ENCODE measurements at places on chromosomes 3 and 15.

- DNase-seq: no peak
Measured at GRCh38 chr3:189883113-189883753, 237.5 kb downstream of the P3H2 start.

DNA sequence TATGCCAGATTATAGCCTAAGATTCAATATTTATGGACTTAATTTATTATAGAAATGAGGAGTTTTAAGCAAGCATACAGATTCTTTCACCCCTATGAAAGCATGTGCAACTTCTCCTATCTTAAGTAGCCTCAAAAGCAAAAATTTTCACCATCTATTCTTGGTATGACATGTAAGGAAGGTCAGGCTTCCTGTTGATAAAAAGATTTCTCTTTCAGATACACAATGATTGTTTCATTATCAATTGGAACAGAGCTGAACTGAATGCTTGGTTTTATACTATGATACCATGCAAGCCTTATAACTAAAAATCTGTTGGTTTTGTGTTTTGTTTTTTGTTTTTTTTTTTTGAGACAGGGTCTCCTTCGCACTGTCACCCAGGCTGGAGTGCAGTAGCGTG, 3.9 kb downstream of the GRK7 start:
- no peak for DNase-seq

- no peak for DNase-seq
Measured at GRCh38 chr3:160748231-160748630, 7.8 kb upstream of the PPM1L start.

DNA sequence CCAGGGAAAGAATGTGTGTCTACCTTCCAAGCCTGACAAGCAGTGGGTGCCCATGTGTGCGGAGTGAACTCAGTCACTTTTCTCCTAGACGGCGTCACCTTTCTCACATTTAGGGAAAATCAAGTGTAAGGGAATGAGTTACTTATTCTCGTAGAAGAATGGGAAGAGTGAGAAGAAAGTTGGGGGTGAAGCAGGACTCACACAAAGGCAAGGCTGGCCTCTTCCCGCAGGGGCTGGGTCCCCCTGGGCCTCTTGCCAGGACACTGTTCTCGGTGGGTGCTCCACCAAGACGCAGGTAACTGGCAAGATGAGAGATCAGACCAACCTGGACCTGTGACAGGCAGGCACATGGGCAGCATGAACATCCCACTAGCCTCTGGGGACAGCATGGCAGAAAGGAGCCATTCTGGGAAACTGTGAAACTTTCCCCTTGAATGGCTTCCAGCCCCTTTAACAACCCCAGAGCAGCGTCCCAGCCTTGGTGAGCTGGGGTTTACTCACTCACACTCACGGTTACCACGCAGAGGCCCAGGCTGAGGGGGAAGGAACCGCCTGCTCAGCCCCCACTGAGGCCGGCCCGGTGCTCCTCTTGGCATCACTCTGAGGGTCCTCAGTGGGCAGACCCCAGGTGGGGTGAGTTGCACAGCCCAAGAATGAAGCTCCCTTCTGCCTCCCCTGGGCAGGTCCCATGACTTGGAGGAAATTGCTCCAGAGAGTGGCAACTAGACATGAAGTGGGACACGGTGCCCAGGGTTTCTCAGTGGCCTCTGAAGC, 15.0 kb upstream of the SRP14 start:
- no peak for DNase-seq

- no peak for DNase-seq
Measured at GRCh38 chr3:117788506-117788905, 1078.9 kb downstream of the TUSC7 start.

- DNase-seq: no peak
Measured at GRCh38 chr3:43238801-43239200, 47.5 kb upstream of the SNRK start.

- DNase-seq: peak; percentile 50
Measured at GRCh38 chr15:62071711-62072308, 5.0 kb downstream of the C2CD4A start.

DNA sequence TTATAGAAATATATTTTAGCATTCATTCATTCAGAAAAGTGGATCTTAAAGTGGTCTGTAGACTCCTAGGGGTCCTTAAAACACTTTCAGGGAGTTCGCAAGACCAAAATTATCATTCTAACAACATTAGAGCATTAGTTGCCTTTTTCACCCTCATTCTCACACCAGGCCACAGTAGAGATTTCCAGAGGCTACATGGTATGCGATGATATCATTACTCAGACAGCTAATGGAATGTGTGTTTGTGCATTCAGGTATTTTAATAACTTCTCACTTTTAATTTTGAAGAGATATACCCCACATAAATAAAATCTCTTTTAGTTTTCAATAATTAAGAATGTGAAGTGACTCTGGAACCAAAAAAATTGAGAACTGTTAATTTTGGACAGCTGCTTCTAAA, 206.9 kb downstream of the NSUN3 start:
- DNase-seq: peak; percentile 2

DNA sequence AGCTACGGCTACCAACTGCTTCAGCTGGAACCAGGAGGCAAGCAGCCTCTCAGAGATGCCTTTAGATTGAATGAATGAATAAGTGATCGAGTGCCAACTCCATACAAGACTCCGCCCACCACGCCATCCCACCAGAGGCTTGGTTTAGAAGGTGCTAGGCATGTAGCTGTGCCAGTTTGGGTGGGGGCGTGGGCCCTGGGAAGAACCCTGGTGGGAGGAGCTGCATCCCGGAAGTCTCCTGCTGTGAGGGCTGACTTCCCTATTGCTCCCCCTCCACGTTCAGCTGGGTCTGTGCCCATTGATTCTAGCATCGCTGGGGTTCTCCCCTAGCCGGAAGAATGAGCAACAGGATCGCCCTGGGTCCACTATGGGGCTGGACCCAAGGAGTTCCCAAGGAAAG, 20.9 kb downstream of the LINGO1 start:
- DNase-seq: no peak

GRCh38 chr3:114214542-114215341, 22.6 kb downstream of the ZNF80 start:
- no peak for DNase-seq

- DNase-seq: no peak
Measured at GRCh38 chr3:178804606-178805005, 267.0 kb downstream of the ZMAT3 start.

DNA sequence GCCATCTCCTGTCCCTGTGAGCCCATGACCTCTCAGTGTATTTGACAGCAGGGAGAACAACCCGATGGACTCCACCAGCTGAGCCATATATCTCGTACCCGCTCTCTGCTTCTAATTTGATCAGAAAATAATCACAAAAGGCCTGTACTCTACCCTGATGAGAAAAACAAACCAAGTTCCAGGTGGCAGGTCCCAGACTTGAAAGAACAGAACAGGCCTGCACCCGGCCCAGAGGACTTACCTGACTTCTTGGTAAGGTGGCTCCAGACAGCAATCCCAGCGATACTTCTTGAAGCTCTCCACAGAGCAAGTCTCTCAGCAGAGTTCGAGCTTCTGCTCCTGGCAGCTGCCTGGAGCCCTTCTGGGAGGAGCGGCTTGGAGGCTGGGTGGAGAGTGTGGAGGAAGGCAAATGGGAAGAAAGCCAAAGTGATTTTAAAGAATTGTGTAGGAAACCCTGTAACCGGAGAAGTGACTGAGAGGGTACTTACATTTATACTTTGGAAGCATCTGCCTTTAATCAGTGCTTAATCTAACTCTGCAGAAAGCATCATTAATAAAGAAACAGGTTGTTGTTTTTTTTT, 91.6 kb downstream of the SCN11A start:
- DNase-seq: no peak

DNA sequence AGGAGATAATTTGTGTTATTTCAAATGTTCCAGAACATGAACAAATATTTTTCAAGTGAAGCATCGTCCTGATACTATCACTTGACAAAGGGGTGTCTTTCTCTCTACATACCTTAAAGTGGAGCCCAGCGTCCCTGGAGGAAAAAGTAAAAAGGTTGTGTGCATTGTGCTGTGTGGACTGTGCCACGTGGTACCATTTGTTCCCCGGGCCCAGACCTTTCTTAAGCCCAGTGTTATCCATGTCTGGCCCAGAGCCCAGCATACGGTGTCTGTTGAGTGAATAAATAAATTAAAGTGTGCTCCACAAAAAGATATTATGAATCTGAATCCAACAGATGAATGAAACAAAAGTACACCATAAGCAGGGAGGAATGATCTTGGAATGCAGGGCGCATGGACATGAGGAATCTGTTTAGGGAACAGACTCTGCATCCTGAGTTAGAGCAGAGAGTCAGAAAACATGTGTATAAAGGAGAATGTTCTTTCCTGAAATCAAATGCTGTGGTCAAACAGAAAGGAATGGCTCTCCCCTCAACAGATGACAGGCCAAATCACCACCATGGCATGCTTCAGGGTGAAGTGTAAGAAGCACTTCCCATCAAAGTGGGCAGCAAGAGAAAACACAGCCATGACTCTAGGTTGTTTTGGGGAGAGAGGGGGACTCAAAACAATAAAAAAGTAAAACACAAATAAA, 8.1 kb upstream of the PRSS50 start:
- DNase-seq: no peak

- DNase-seq: no peak
Measured at GRCh38 chr3:105764378-105765307, 104.2 kb downstream of the CBLB start.

GRCh38 chr3:12588039-12589009, 31.4 kb downstream of the MKRN2 start:
- no peak for DNase-seq

DNA sequence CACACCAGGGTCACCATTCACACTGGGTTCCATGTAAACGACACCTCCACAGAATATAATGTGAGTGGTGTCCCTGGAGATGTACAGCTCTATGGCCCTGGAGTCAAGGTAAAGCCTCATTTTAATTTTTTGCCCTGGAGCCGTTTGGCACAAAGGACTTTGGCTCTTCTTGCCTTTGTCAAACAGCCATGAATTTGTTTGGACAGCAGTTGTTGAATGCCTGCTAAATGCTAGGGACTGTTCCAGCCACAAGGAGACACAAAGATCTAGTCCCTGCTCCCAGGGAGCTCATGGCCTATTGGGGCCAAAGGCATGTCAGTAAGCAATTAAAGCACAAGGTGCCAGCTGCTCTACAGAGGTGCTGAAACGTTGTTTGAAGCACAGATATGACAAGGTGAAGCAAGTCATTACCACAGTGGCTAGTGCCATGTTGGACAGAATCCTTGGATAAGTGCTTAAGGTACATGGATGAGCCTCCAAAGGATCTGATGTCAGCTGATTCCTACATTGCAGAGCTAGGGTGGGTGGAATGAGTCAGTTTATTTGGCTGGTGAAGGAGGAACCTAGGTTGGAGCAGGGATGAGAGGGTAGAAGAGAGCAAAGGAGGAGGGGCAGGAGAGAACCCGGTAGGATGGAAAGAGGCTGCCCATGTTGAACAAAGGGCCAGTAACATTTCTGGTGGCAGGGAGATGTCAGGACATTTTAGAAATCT, 171.9 kb upstream of the CTDSPL start:
- no peak for DNase-seq

GRCh38 chr3:66153481-66154443, 67.0 kb upstream of the SLC25A26 start:
- no peak for DNase-seq
